NCI-H187 (cell line): ENCODE measurements at places on chromosomes 5 and 9.

DNA sequence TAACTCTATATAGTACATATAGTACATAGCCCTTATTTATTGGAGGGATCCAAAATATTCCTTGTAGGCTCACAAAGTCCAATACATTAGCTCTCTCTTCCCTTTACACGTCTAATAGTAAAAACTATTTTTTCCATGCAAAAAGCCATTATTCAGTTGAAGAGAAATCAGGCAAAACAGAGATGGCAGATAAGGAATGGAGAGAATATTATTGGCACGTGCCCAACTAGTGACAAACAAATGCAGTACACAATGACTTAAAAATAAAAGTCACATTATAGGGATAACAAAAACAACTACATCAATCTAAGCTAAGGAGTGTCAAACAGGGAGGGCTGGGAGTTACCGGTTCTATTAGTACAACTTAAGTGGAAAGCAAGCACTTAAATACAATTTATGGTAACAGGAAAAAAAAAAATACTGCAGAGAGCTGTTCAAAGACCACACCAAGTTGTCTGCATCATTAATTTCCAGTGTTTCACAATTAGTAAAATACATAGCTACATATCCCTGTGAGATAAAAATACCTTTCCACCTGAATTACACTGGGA is 4.1 kb upstream of the SCAI start:
- no peak for DNase-seq

DNA sequence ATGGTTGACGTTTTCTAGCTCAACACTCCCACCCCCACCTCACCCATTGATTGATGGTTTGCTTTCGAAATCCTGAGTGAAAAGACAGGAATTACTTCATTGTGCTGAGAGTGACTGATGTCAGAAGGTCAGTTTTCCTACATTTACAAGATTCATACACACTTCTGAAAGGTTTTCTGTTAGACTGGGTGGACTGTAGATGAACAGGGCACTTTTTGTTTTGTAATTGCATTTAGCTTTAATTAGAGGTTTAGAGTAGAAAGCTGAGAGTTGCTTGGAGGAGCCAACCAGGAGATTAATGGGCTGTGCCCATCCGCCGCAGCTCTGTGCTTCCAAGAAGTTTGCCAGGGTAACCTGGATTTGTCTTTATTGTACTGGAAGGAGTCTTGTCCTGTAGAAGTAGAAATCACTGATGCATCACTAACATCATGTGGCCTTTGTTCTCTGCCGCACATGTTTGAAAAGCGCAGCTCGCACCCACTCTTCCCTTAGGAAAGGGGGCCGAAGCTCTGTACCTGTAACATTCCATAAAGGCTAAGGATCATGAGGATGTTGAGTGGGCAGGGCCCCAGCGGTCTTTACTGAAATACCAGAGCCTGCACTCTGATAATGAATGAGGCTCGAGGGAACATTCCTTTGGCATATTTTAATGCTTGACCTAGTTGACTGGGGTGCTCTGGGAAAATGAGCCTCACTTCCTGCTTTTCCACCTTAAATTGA is 267.6 kb upstream of the DMRT1 start:
- DNase-seq, result no peak

DNA sequence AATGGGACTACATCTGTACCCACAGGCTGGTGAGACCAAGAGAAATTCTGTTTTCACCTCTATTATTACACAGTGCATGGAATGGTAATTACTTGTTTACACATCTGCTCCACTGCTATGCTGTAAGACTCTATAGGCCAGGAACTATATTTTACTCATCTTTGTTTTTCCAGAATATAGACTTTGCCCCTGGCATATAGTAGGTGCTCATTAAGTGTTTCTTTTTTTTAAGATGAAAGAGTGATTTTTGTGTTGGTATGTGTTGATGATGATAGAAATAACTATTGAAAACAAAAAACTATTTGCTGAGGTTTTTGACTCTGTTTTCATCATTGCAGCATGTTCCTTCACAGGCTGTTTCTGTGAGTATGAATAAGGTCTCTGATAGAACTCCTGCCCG is 294.7 kb downstream of the CSNK1G3 start:
- DNase-seq, result no peak

- DNase-seq, result no peak
Observed at GRCh38 chr5:67038817-67039603, 157.6 kb downstream of the CD180 start.

- no peak for DNase-seq
Observed at GRCh38 chr5:141989720-141990119, 20.8 kb downstream of the RNF14 start.
